ENCODE measurements at places on chromosomes 12 and 14. TPM values are rescaled to one million over a fixed set of nuclear protein-coding genes. Genes with fewer than 3 reads are reported as not detected.

CFAP251 gene
- polyA plus RNA-seq: 0.91 TPM

PPP2R5E gene
- 52.1 TPM for polyA plus RNA-seq

- peaks cover 60% of the 10 kb centered on the region for H3K4me1 ChIP-seq
- no peaks in the 10 kb centered on the region for H3K27me3 ChIP-seq
- DNase-seq: peak; percentile 27
- H3K36me3 ChIP-seq: no peaks in the 10 kb centered on the region
- H3K27ac ChIP-seq: peak overlapping the region; percentile 100
These were observed 839 bp downstream of the GSG1 start for GRCh38 chr12:13102461-13103195.

GZMB gene
- 2.7 TPM for polyA plus RNA-seq

ANKLE2 gene
- 41.3 TPM for polyA plus RNA-seq

GRCh38 chr12:89451841-89452251, 72.8 kb downstream of the GALNT4 start:
- no peak overlapping the region for H3K4me3 ChIP-seq
- H3K27ac ChIP-seq: no peak overlapping the region
- no peaks in the 10 kb centered on the region for H3K27me3 ChIP-seq
- peaks cover 8% of the 10 kb centered on the region for H3K36me3 ChIP-seq

GRCh38 chr12:75666939-75667334, 155.5 kb upstream of the KRR1 start:
- H3K27ac ChIP-seq: no peak overlapping the region
- no peaks in the 10 kb centered on the region for H3K4me1 ChIP-seq
- no peaks in the 10 kb centered on the region for H3K36me3 ChIP-seq
- H3K27me3 ChIP-seq: no peaks in the 10 kb centered on the region
- H3K4me3 ChIP-seq: no peak overlapping the region
- DNase-seq: no peak
